SJCRH30 (cell line): ENCODE measurements at places on chromosomes 6 and 20.
A peak's percentile ranks its signal among the peaks of the same experiment; 100 is the strongest.

GRCh38 chr6:33247977-33248642, 23.6 kb downstream of the VPS52 start:
- DNase-seq = peak; percentile 94

DNA sequence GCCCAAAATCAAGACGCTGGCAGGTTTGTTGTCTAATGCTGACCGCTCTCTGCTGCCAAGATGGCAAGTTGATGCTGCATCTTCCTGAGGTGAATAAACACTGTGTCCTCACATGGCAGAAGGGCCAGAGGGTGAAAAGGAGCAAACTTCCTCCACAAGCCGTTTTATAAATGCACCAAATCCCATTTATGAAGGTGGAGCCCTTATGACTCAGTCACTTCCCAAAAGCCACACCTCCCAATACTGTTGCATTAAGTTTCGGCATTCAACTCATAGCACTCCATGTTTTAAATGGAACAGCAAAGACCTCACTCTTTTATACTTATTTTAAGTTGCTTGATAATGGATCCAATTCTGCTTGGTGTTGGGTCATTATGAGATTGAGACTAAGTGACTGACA, 316.6 kb downstream of the RFPL4B start:
- DNase-seq = no peak

- DNase-seq = peak; percentile 10
These were observed 106.3 kb downstream of the PRKN start for GRCh38 chr6:162621246-162621645.

DNA sequence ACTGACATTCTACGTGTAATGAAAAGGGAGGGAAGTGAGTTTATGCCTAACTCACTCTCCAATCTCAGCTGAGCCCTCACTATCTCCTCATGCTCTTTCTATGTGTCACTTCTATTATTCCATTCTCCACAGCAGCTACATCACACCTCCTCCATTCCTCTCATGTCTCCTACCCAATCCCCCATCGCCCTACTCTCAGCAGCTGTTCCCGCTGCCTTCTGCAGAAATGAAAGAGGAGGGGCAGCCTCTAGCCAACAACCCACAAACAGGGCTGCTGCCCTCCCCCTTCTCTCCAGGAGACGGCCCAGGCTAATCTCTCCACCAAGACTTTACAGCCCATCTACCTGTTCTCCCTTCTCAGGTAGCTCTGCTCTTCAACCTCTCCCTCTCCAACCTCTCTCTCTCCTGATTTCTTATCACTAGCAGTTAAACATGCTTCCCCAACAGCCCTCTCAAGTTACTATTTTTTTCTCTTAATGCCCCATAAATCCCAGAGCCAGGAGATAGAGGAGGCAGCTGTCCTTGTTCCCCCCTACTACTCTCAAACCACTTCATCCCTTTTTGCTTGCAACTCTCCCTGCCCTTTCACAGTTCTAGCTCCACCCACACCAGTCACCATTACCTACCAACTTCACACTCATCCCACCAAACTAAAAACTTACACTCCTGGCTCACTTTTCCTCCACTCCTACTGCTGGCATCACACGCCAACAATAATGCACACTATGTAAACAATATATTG, 136.5 kb downstream of the BTBD9 start:
- DNase-seq = peak; percentile 89

DNA sequence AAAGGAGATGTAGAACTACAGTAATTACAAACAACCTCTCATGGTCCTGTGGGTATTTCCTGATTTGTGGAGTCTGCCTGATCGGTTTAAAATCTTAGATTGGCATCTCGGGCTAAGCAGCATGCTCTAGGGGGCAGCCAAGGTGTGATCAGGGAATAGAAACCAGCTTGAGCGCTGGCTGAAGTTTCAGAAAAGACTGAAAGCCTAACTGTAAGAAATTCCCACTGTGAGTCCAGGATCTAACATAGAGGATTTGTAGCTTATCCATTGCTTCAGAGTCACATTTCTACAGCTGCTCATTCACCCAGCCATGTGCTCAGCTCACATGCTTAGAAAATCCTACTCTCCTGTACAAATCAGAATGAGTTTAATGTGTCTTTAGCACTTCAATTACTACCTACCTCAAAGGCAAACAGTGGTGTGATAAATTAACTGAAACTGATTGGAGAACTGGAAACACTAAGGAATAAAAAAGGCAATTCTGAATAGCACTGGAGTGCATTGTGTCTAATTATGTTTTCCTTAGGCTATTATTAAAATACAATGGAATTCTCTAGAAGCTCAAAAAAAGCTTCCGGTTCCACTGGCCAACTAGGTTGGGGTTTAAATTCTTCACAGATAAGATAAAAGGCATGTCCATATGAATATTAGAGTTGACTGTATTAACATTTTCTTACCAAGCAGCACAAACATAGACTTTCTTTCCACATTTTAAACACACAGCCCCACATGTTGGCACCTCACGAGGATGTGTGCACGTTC, 73.8 kb upstream of the MPC1 start:
- DNase-seq = no peak

- DNase-seq = no peak
These were observed 56.4 kb downstream of the CDH4 start for GRCh38 chr20:61308477-61308774.

GRCh38 chr6:44044154-44044539, 83.1 kb downstream of the MRPL14 start:
- DNase-seq = no peak
